ENCODE measurements at places on chromosomes 4 and X. TPM values are rescaled to one million over a fixed set of nuclear protein-coding genes. Genes with fewer than 3 reads are reported as not detected.

The TSPAN7 gene
- 94.5 TPM for total RNA-seq

The TNIP3 gene
- not detected for total RNA-seq

The DTHD1 gene
- total RNA-seq = not detected

The SPON2 gene
- 2.9 TPM for total RNA-seq

DNA sequence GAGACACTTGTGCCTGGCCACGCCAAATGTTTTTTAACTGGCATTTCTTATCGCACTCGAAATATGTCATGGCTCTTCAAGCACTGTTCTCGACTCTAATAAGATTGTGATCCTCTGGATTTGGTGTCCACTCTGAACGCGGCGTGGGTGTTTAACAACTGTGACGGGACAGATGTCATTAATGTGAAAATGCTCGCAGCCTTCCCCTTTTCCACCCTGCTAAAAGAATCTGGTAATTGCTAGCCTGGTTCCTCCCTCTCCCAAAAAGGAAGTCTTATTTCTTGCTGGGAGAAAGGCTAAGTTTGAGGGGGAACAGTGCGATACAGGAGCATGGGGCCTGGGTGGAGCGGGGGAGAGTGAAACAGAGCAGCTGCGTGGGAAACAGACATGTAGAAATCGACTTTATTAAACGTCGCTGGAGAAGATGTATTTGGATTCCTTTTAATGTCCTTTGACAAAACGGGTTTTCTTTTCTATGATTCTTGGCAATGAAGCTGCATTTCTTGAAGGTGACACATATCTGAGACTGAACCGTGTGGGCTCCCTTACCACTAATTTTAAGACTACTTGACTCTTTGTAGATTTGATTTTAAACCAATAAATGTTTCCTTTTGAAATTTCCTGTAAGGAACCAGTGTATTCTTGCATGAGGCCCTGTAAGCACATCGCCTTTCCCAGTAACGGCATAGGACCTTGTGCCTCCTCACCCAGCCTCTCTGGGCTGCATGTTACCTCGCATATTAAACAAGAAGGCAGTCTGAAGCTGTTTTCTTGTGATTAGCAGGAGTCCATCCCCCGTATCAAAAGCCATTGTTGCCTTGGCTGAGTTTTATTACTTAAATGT is 17.8 kb downstream of the TBC1D1 start:
- ATAC-seq = no peak

DNA sequence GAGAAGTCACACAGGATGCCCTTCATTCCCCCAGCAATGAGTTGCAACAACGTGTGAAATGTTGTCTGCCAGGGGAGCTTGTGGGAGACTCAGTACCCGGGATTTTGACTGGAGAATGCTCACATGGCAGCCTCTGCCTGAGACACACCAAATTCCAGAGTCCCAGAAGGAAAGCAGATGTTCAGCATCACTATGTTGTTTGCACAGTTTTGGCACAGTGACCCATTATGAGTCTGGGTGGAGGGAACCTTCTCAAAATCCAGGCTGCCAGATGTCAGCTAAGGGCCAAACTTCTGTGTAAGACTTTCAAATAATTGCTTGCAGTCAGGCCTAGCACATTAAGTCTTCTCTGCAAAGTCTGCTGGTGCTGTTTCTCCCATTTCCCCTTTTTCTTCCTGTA is 1029.7 kb upstream of the TENM3 start:
- no peak for ATAC-seq

GRCh38 chrX:103405009-103405333 is 28.6 kb downstream of the BEX3 start:
- no peak for ATAC-seq

DNA sequence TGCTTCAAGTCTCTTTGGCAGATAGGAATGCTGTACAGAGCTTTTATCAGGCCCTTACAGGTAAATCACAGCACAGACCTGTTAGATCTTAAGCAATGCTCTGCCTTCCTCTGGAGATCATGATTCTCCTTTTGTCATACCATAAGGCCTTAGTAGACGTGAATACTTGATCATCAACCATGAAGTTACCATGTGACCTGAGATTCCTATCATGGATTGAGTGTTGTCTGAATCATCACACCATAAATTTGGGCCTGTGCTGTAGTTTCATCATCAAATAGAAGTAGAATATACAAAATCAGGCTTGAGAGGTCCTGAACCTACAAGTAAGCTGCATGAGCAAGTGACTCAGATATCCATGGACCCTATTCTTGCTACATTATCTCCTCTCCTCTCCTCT is 466.8 kb upstream of the INTU start:
- ATAC-seq = no peak

DNA sequence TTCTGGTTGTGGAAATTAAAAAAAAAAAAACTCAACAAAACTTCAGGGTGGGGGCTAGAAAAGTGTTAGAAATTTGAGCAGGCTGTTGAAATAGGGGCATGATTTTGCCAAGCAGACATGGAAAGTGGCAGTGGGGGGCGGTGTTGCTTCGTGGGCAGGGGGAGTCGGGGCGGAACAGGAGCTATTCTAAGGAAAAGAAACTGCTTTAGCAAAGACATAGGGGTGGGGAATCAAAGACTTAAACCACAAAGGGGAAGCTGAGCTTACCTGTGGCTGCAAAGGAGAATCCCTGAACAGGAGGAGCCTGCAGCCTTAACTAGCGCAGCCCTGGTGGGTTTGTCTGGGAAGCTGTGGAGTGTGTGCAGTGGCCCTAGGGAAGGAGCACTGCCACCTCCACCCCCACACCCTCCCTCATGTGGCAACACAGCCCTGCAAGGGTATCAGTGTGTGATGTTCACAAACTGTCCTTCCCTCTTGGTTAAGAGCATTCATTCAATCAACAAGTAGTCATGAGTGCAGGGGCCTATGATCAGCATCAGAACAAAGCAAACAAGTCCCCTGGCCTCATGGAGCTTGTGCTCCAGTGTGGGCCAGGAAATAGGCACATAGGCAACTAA is 20.5 kb downstream of the SEL1L3 start:
- no peak for ATAC-seq

All from motor neuron (in vitro differentiated cells).